Left cardiac atrium (tissue), 4 donors: ENCODE measurements at places on chromosomes 5 and 9. TPM values are rescaled to one million over a fixed set of nuclear protein-coding genes. Genes with fewer than 3 reads are reported as not detected.
A peak's percentile ranks its signal among the peaks of the same experiment; 100 is the strongest.

DNA sequence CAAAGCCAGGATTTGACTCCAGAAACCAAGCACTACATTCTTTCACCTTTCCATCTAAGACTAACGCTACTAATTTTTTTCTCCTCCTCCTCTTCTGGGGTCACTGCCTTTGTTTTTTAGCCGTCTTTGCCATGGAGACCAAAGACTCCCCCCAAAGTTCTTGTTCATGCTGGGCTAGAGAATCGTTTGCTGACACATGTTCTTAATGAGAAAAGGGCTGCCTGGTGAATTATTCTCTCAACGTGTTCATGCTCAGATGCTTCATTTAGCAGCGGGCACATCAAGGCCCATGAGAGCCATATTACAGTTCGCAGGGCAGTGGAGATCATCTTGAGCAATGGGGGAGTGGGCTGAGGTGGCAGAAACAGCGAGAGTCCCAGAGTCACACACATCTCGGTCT lies 134.9 kb downstream of the SLIT3 start:
- no peak for DNase-seq

GRCh38 chr5:124641154-124641792 lies 105.2 kb downstream of the ZNF608 start:
- no peak for DNase-seq

BTNL8 gene
- not detected for total RNA-seq

DNA sequence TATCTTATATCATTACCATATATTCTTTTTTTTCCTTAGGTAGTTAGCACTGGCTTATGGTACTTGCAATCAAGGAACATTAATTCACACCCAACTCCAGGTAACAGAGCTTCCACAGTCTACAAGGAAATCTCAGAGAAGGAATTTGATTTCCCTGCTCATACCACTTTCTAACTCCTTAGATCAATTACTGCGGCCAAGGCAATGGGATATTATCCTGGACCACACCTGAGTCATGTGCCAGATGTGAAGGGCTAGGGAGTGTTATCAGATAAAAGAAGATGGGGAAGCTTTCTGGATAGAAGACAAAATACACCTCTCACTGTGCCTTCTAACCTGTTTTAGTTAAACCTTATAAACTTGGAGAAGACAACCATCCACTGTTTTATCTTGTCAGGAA lies 181.2 kb downstream of the CCDC192 start:
- no peak for DNase-seq

DNA sequence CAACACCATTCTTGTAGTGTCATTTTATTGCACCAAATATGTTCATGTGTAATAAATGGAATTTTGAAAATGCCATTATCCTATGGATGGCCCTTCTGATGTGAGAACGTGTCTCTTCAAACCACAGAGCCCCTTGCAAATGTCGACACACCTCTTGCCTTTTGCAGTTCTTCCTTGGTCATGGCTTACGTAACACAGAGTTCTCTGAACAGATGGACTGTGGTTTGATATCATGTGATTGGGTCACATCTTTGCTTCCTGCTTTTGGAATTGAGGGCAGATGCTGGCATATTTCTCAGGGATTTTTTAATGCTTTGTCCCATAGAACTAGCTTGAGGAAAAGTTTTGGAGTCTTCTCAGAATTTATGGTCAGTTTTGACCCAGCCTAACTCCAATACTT lies 4.6 kb downstream of the TGFBR1 start:
- no peak for DNase-seq

DNA sequence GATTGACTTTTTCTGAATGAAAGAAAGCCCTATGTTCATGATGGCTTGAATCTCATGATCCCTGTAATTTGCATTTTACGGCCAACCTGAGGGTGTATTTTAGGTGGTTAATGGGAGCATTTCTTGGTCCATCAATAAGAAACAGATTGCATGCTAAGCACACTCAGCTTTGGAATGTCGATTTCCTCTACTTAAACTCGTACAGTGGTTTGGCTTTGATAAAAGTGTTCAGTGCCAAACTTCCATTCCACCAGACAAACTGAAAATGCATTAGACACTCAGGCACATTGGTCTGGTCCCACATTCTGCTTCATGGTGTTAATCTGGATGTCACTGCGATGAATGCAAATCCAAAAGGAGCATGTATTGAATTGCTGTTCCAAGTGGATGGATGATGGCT lies 77.0 kb downstream of the VCAN start:
- DNase-seq: no peak

CCDC187 gene
- total RNA-seq: not detected

GRCh38 chr9:137311171-137311985 lies 9.3 kb upstream of the NRARP start:
- DNase-seq: peak; percentile 27
